ENCODE measurements at places on chromosomes 7 and 10.

GRCh38 chr10:97584060-97584797 is at the start of gene HOGA1:
Gene HOGA1 (plus strand): TSS chr10:97584389. CDS start chr10:97584704, 315 bp downstream.
- no peak for DNase-seq

DNA sequence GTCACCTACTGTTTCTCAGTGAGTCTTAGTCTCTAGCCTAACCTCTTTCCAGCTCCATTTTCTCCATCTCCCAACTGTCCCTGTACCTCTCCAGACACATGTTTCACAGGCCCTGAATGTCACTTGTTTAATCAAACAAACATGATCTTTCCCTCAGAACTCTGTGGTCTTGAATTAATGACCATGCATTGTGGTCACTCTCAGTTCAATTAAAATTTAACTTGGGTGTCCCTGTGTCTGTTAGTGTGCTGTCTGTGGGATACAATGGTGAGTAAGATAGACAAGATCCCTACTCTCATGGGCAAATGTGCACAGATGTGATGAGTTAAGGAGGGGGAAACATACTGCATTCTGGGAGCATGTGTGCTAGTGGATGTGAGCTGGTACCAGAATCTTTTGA is 65.0 kb downstream of the RBM33 start:
- DNase-seq: no peak

DNA sequence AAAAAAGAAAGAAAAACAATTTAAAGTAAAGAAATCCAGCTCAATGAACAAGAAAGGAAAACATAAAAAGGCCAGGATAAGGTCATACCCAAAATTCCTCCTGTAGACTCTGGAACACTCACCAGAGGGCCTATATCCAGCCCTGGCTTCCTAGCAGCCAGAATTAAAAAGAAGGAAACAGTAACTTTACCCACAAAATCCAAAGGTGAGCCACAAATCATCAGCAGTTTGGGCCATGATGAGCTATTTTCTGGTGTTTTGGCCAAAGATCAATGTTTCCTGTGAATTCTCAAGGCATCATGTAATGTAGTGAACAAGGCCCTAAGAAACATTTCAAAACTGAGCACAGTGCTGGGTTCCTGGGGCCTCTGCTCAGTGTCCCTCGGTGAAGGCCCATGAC is 87.8 kb downstream of the LARP4B start:
- DNase-seq: no peak

- no peak for DNase-seq
Measured at GRCh38 chr10:43775384-43775783, 126.7 kb upstream of the ZNF32 start.

DNA sequence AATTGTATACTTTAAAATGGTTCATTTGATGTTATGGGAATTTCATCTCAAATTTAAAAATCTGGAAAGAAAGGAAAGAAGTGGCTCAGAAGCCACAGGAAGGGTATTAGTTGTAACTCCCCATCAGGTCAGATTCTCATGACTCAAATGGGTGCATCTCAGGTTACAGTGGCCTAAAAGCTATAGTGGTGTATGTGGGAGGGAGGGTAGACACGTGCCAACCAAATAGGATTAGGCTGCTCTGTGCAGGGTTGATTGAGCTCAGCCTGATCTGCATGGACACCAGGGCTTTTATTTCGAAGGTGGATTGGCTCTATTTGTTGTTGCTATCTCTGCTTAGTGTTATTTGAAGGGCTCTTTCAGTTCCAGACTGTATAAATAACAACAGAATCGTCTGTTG is 121.5 kb upstream of the PRR15 start:
- DNase-seq: no peak

DNA sequence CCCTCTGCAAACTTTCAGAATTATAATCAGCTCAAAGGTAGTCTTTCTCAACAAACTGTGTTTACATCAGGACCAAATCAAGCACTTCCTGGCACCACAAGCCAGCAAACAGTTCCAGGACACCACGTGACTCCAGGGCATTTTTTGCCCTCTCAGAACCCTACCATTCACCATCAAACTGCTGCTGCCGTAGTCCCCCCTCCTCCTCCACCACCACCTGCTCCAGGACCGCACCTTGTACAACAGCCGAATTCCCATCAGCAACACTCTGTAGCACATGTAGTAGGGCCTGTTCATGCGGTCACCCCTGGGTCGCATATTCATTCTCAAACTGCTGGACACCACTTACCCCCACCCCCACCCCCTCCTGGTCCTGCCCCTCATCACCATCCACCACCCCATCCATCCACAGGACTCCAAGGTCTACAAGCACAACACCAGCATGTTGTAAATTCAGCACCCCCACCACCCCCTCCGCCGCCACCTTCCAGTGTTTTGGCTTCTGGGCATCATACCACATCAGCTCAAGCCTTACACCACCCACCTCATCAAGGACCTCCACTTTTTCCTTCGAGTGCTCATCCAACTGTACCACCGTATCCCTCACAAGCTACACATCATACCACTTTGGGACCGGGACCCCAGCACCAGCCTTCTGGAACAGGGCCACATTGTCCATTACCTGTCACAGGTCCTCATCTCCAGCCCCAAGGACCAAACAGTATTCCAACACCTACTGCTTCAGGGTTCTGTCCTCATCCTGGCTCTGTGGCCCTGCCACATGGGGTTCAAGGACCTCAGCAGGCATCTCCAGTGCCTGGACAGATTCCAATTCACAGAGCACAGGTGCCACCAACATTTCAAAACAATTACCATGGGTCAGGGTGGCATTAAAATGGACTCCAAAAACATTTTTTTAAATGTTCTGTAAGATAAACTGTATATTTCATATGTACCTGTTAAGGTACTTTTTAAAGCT is 98.7 kb downstream of the KMT2E start:
- DNase-seq: no peak

- no peak for DNase-seq
Measured at GRCh38 chr10:120480848-120481247, 23.8 kb downstream of the PLPP4 start.

DNA sequence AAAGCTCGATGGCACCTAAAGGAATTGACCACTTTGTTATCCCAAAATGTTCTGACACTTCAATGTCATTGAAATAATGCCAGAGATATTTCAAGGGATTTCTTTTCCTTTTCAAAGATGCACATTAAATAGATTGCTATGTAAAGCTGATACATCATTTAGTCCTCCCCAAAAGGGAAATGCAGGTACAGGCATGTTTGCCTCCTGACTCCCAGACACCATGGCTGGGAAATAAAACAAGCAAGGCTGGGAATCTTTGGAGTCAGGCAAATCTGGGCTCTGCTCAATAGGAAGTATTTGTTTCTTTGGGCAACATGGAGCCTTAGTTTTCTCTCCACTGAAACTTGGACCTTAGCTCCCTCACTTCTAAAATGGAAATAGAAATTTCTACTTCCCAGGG is 230.8 kb upstream of the LRRTM3 start:
- DNase-seq: no peak

GRCh38 chr10:79260811-79261740 is 86.2 kb upstream of the PPIF start:
- no peak for DNase-seq

DNA sequence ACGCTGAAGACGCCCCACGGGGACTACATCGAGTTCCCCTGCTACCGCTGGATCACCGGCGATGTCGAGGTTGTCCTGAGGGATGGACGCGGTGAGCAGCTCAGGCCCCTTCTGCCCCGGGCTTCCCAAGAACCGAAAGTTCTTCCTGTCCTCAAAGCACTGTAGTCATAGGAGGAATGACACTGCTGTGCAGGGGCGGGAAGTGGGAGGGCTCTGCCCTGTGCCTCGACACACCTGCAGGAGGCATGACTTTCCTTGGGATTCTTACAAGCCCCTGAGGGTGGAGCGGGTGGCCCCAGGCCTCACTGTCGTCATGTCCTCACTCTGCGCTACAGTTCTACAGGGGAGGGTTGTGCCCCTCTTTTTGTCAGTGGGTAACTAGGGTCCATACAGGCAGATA is 8.6 kb downstream of the ALOX5 start:
- DNase-seq: no peak

DNA sequence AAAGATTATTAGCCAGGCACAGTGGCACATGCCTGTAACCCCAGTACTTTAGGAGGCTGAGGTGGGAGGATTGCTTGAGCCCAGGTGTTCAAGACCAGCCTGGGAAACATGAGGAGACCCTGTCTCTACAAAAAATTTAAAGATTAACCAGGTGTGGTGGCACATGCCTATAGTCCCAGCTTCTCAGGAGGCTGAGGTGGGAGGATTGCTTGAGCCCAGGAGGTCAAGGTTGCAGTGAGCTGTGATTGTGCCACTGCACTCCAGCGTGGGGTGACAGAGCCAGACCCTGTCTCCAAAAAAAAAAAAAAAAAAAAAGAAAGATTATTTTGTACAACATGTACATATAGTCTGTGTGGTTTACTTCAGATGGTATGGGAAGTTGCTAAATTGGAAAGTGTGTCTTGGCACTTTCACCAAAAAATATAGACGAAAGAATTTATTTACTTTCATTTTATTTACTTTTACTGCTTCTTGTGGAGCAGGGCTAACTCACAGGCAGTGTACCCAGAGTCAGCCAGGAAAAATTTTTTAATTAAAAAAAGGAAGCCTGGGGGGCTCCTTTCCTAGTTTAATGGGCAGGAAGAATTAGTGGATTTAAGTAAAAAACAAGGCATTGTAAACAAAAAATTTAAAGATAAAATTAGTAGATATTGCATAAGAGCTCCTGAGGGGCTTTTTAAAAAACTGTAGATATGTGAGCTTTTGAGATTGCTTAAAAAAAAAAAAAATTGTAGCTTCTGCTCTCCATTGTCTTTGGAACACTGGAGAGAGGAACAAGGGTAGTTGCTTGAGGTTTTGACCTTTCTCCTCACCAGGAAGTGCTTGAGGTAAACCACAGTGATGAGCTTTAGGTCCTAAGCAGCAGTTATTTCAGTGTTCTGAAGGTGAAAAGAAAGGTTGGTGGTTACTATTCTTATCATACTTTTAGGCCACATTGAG is 44.6 kb upstream of the VDAC2 start:
- no peak for DNase-seq

DNA sequence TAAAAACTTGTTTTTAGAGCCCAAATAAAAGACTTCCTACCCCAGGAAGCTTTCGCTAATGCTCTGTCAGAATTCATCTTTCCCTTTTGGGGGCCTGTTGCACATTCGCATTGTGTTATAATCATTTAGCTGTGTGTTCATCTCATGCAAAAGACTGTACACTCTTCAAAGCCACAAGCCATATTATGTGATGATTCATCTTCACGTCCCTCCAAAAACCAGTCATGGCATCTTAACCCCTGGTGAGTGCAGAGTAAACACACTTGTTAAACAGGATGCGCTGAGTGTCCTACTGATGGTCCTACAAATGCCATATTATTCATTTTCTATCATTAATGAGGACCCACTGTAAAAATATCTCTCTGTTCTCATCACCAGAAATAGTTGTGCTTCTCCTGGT is 235.4 kb downstream of the KIAA1217 start:
- DNase-seq: peak; percentile 46

- DNase-seq: no peak
Measured at GRCh38 chr10:18400201-18400905, 251.0 kb downstream of the NSUN6 start.

DNA sequence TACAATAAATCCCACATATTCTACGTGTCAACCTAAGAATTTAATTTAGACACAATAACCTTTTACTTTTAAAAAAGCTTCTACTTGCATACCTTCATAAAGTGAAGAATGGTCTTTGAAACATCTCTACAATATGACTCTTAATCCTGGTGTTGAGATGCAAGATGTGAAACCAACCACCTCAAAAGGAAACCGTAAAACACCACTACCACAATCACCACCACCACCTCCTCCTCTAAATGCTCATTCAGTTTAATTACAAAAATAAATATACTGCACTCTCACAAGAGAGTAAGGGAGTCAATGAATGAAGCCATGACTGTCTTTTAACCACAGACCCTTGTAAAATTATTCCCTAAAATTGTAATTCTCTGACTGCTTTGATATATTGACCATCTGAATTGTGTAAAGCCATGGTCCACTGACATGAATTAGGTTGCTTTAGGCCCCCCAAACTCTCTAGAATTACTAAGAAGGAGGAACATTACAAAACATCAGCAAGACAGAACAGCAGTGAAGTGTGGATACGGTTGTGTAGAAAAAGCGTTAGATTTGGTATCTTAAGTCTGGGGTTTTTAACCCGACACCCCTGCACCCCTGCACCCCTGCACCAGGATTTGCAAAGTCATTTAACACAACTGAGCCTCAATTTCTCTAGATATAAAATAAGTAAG is 171.4 kb downstream of the SFMBT2 start:
- DNase-seq: no peak

- no peak for DNase-seq
Measured at GRCh38 chr7:150805864-150806263, 5.3 kb downstream of the TMEM176A start.

DNA sequence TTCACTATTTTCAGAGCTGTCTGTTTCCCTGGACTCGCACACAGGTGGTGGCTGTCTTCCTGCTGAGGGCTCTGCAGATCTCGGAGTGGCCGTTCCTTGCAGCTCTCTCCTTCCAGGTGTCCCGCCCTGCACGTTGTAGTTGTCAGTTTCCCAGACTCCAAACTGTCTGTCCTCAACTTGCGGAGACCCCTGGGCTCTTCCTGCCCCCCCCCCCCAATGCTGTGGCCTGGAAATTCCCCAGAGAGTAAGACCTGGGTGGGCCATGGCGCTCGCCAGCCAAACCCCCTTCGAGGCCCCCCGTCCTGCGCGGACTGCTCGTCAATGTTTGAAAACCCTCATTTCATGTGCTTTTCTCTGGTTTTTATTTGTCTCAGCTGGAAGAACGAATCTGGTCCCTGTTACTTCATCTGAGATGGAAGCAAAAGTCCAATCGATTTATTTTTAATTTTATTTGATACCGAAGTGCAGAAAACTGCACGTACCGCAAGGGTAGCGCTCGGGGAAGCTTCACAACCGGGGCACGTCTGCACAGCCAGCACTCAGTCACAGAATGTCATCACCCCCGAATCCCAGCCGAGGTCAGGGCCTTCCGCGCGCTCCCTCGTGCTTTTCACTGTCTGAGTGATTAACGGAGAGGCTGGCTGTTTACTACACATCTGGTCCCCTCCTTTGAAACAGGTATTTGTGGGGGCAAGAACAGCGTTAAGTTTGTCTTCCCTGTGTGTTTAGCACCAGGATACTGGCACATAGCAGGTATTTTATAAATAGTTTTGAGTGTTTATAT is 46.4 kb upstream of the NKX6-2 start:
- no peak for DNase-seq

DNA sequence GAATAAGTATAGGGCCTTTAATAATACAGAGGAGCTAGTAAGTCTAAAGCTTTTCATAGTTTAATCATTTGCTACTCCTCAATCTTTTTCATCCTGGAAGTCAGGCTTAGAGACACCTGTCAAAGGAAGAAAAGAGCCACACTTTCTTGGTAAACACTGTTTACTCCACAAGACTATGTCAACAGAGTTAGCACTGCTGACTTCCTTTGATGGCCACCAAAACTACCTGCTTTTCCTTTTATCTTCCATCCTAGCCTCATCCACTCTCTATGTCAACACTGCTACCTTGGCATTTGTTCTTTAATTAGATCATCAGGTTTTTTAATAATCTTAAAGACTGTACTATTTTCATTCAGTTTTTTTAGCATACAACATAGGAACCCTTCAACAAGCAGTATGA is 106.2 kb downstream of the ELAPOR2 start:
- no peak for DNase-seq

GRCh38 chr10:24209432-24209771 is 464 bp downstream of the KIAA1217 start:
- no peak for DNase-seq

- DNase-seq: no peak
Measured at GRCh38 chr10:62022830-62023229, 121.3 kb downstream of the ARID5B start.
